Endothelial cell (in vitro differentiated cells): ENCODE measurements at places on chromosomes 5 and 9.

DNA sequence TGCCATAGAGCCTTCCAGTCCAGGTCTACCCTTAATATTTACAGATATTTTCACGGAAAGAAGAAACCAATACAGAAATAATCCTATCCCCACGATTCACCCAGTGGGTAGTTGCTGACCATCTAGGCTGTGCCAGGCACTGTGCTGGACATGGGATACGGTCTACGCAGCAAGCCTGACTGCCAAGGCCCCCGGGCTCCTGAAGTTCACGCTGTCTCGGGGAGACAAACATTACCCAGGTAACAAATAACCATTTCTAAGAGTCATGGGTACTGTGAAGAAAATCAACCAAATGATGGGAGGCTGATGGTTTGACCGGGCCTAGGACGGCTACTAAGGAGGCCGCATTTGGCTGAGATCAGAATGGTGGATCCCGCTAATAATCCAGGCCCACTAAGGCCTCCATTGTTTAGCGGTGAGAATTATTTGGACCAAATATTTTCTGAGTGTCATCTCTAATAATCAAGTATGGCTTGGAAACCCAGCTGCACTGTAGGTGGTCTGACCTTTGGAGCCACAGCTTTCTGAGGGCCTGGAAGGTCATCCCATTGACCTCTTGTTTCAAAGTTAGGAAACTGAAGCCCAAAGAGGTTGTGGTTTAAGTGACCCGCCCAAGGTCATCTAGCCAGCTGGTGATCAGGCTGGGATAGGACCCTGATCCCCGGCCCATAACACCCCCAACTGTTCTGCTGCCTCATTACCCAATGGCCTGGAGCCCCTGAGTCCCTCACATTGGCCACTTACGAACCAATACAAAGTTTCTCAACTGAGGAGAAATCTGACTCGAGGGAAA lies 82.4 kb downstream of the AK8 start:
- DNase-seq, result no peak

DNA sequence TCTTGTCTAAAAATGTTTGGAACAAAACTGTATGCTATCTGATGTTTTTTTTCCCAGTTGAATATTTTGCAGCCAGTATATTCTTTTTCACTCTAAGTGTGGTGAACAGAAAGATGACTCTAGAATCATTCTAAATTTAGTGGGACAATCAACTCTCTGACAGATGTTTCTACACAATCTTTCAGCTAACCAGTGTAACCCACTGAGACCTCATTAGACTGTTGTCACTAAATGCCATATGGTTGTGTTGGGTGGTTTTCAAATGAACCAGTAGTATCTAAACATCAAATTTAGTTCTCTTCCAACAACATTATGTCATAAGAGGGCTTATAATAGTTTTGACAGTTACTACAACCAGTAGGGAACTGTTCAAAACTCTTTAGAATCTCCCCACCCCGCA lies 129.6 kb upstream of the PRLR start:
- DNase-seq, result no peak

DNA sequence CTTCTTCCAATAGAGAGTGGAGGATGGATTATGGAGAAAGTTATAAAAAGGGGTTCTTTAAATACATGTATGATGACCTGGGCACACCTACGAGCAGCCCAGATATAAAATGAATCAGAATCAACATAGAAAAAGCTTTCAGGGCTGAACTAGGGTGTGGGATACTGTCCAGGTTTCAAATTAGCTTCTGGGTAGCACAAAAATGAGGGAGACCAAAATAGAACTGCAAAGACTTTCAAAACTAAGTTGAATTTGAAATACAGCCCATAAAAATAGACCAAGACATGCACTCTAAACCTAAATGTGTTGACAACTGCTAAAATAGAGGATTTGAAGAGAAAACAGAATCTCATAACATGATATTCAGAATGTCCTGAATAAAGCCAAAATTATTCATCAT lies 17.0 kb downstream of the ZNF484 start:
- DNase-seq, result no peak

GRCh38 chr5:135139381-135140134 lies 105.5 kb upstream of the PITX1 start:
- DNase-seq, result no peak

DNA sequence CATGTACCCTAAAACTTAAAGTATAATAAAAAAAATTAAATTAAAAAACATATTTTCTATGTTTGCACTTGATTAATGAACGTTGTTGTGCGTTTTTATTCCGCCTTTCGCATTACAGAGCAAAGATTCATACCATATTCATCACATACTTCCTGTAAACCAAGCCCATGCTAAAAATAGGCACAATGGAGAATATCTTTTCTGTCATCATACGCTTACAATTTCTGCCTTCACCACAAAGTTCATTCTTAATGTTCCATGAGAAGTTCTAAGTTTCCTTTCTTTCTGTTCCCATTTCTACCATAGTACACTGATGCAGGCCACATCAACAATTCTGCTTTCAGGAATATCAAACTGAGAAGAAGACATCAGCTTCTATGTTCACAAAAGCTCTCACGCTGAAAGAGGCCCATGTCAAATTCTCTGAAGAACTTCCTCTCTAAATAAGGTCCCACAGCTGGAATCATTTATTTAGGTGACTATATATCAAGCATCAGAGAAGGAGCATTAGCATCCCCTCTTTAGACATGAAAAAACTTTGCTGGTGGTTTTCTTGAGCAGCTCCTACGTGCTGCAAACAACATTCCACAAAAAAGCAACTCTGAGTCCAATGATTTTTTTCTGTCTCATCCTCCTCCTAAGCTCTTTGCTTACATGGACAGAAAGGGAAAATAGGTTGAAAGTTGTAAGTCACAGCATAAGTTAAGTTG lies 456.4 kb downstream of the CDH10 start:
- DNase-seq, result no peak

DNA sequence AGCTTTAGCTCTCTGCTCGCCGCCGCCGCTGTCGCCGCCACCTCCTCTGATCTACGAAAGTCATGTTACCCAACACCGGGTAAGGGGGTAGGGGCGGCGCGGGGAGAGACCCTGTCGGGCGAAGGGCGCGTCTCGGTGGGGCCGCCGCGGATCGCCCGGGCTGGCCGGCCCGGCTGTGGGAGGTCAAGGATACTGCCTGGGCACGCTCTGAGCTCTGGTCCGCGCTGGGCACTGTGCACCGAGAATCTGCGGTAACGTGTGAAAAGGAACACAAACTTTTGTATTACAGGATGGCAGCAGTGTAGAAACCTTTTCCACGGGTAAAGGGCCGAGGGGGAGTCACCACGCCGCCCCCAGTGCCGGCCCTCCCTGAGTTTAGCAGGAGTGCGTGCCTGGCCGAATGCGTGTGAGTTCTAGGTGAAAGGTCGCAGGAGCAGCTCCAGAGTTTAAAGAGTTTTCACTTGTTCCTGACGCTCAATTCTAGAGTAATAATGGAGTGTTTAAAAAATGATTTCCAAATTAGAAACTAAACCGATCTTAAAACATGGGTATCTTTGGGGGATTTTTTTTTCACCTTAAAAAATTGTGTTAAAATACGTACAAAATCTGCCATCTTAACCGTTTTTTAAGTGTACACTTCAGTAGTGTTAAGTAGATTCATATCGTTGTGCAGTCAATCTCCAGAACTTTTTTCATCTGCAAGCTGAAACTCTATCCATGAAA lies at the start of gene HSDL2:
Gene HSDL2 (plus strand): TSS at position 7 of the 723 bp plus-strand sequence. CDS start 56 bp downstream, at position 63.
- no peak for DNase-seq

GRCh38 chr5:24749701-24750100 lies 104.9 kb upstream of the CDH10 start:
- no peak for DNase-seq

DNA sequence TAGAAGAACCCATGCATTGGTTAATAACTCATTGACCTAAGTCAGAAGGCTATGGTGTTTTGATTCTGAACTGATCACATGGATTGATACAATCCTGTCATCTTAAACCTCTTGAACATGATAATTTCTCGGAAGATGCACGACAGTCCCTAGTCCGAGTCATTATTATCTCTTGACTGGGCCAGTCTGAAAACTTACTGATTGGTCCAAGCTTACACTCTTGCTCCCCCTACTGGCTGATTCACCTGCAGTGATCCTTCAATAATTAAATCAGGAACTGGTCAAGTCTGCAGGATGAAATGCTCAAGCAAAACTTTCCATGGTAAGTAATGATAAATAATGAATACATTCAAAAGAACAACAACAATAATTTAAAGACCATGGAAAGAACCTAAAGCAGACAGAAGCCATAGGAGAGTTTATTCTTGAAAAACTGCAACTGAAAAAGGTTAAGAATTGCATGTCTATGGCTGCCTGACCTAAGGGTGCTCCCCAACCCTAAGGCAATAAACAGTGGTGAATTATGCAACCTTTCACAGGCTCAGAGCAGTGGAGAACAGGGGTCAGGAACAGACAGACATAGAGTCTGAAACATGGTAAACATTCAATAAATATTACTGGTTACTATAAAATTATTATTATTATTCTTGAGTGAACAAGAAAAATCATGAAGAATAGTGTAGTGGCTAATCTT lies 79.3 kb downstream of the BRINP1 start:
- DNase-seq, result peak; percentile 71

GRCh38 chr5:59146729-59147128 lies 563.9 kb downstream of the RAB3C start:
- no peak for DNase-seq

DNA sequence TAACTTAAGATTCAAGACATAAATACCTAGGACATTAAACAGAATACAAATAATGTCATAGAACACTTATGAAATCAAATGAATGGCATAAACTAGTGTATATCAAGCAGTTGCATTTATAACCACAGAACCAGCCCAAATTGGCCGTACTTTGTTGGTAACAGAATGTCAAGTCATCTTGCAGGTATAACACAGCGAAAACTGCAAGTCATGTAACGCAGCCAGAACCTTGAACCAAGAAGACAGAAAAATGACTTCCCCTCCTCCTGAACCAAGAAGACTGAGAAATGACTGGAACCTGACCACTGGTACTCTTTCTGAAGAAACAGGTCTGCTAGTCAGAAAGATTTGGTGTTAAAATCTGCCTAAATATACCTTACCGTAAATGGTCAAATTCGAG lies 38.9 kb downstream of the ANKRD31 start:
- no peak for DNase-seq

- peak; percentile 54 for DNase-seq
Measured at GRCh38 chr5:169300468-169301385, at the start of gene SLIT3. TSS of gene SLIT3 (minus strand) at chr5:169301139. CDS start at chr5:169300709, 430 bp downstream.
